ENCODE measurements at places on chromosomes 1 and 21.

DNA sequence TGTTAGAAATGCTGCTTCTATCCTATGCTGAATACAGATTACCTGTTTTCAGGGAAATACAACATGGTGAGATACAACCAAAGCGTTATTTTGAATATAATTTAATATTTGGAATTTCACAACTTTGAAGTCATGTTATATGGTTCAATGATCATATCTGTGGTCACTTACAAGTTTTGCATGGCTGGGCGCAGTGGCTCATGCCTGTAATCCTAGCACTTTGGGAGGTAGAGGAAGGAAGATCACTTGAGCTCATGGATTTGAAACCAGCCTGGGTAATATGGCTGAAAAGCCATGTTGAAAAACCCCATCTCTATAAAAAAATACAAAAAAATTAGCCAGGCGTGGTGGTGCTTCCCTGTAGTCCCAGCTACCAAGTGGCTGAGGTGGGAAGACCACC lies 57.9 kb downstream of the DOP1B start:
- DNase-seq = no peak

DNA sequence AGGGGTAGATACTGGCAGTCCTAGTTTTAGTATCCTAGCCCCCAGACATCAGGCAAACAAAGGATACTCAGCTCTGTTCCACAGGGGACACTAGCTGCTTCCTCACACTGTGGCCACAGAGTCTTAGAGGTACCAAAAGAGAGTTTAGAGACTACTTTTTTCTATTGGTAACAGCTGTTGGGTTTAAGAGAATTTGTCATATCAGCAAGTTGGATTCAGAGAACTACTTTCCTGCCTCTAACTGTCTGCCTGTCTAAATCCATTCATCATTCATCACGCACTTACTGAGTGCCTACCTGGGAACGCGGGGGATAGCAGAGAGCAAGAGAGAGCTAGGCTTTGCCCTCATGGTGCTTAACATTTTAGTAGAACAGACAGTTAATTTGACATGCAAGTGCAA lies 27.1 kb upstream of the KCNQ4 start:
- DNase-seq = no peak

DNA sequence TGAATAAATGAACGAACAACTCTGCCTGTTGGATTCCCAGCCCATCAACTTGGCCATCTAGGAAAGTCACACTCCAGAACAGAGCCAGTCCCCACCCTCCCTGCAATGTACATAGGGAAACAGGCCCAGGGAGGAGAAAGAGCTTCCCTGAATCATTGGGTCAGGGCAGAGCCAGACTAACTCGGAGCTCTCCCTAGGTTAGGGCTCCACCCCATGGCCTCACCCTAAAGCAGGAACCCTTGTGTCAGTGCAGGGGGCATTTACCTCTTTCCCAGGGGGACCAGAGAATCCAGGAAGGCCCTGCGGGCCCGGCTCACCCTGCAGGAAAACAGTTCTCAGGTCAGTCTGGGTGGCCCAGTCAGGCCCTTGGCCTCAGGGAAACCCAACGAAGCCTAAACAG lies 11.6 kb downstream of the COL9A2 start:
- no peak for DNase-seq

GRCh38 chr1:165845992-165846748 lies 18.8 kb downstream of the UCK2 start:
- no peak for DNase-seq

DNA sequence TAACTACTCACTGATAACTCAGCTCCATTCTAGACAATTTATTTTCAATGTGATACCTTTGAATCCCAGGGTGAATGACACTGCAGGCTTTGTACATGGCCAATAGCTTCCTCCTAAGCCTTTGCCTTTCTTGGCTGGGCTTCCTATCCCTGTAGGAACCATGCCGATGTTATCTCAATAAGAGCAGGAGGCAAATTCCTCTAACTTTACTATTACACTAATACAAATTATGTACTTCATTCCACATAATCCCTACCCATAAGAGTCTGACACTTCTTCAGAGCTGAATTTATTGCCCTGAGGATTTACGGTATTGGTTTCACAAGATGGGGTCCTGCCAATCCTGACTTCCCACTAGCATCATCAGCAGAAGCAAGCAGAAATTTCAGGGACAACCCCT lies 14.0 kb downstream of the TGFBR3 start:
- DNase-seq = no peak

DNA sequence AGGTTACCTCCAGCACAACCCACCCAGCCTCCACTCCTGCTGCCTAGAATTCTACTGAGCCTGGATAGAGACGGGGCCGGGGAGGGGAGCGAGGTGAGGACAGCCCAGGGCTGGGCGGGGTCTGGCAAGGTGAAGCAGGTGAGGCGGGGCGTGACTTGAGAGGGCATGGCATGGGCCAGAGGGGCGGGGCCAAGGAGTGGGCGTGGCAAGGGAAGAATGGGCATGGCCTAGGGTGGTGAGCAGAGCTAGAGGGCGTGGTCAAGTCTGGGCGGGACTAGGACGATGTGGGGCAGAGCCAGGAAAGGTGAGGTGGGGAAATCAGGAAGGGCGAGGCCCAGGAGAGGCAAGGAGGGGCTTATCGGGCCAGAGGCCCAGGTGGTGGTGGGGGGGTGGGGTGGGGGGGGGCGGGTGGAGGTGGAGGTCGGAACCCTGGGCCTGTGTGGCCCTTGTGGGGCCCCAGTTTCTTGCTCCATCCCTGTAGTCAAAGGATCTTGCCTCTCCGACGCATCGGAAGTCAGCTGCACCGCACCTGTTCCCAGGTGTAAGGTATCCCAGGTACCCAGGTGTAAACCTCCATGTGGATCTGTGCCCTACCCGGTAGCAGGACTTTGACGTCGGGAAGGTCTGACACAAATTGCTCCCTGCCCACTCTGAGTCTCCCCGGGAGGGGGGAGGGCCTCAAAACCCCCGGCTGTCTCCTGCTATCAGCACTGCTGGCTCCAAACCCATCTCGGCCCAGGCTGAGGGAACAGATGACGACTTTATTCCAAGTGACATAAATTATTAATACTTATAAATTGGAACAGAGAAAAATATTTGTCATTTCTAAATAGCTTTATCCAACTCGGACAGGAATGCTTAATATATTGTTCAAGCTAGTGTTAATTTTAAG lies 32.9 kb upstream of the UTS2 start:
- no peak for DNase-seq

GRCh38 chr21:41366522-41367151 lies 4.8 kb downstream of the MX2 start:
- DNase-seq = no peak

GRCh38 chr1:220796530-220796929 lies 9.8 kb downstream of the MTARC1 start:
- no peak for DNase-seq

GRCh38 chr1:78388275-78388674 lies 102.5 kb upstream of the PTGFR start:
- no peak for DNase-seq

DNA sequence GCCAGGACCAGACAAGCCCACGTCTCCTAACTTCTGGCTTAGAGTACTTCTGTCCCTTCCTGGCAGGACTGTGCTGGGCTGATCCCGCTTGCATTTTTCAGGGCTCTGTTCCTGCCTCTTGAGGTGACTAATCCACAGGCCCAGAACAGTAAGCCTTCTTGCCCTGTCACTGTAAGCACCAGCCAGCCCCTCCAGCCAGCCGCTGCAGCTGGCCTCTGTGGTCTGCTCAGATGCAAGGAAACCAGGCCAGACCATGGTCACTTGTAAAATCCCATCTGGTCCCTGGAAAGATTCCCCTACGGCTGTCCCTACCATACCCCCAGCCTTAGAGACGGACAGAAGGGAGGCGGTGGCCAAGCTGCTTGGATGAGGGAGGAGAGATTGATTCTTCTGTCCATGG lies 74.2 kb downstream of the KIRREL1 start:
- peak; percentile 75 for DNase-seq

- peak; percentile 87 for DNase-seq
Observed at GRCh38 chr1:31843506-31843905, 27.7 kb upstream of the SPOCD1 start.

DNA sequence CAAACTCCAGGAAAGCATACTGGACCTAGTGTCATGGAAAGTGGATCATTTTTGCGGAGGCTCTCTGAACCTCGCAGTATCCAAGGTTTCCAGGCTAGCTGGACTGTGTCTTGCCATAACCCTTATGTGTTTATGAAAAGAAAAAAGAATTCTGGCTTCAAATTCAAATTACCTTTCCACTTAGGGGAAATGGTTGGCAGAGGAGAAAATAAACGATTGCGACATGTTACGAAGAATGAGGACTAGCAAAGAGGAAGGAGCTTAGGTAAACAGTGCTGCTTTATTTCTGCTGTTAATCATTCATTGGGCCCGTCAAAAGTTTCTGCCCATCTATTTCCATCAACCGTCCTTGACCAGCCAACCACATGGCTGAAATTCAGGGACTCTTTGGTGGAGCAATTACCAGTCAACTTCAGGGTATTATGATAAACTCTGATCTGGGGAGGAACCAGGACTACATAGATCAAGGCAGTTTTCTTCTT lies at the start of gene C4BPA:
Gene C4BPA (plus strand): TSS at position 342 of the 482 bp plus-strand sequence. CDS start 8,793 bp downstream, outside the sequence.
- no peak for DNase-seq

DNA sequence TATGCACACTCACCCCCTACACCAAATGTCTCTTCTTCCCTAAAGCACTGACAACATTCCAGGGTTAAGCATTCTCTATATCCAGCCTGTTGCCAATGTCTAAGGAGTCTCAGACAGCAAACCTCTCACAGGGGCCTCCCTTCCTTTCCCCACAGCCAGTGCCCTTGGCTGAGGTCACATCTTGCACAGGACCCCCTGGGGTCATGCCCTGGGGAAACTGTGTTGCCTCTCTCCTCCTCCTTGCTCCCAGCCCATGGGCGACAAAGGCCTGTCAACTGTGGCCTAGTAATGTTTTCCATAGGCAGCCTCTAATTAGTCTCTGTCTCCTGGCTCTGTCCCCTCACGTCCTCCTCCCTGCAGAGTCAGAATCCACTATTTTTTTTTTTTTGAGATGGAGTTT lies 54.6 kb downstream of the NENF start:
- DNase-seq = no peak

- peak; percentile 41 for DNase-seq
Observed at GRCh38 chr1:16235944-16236510, 956 bp downstream of the CPLANE2 start.

DNA sequence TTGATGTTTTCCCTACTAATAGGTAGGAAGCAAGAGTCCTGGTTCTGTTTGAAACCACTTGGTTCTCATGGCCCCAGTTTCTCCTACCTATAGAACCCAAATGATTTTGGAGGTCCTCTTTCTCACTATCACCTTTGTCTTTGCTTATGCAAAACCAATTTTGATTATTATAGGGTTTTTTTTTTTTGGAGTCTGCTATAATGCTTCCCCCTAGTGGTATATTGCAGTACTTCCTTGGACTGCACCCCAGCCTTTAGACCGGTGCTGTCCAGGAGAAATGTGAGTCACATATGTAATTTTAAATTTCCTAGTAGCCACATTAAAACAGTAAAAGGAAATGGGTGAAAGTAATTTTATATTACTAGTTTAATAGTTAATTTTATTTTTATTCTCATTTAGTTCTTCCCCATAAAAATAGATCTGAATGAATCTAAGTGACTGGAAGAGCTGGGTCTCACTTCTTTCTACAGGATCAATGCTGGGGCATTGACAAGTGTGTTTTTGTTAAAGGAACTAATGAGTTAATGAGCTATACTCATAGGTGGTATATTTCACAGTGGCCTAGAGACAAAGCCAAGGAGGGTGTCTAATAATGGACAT lies 10.6 kb downstream of the FCMR start:
- DNase-seq = peak; percentile 59

- peak; percentile 22 for DNase-seq
Observed at GRCh38 chr1:193589597-193590040, 403.2 kb upstream of the B3GALT2 start.

- DNase-seq = peak; percentile 40
Observed at GRCh38 chr1:204837440-204838084, 33.1 kb upstream of the NFASC start.

GRCh38 chr1:185998391-185998790 lies 264.2 kb downstream of the HMCN1 start:
- peak; percentile 6 for DNase-seq

GRCh38 chr1:3735027-3735681 lies 17.1 kb upstream of the CCDC27 start:
- no peak for DNase-seq

GRCh38 chr1:40306296-40306695 lies 10.8 kb downstream of the COL9A2 start:
- DNase-seq = no peak
